ENCODE measurements at places on chromosomes 16 and 17.

DNA sequence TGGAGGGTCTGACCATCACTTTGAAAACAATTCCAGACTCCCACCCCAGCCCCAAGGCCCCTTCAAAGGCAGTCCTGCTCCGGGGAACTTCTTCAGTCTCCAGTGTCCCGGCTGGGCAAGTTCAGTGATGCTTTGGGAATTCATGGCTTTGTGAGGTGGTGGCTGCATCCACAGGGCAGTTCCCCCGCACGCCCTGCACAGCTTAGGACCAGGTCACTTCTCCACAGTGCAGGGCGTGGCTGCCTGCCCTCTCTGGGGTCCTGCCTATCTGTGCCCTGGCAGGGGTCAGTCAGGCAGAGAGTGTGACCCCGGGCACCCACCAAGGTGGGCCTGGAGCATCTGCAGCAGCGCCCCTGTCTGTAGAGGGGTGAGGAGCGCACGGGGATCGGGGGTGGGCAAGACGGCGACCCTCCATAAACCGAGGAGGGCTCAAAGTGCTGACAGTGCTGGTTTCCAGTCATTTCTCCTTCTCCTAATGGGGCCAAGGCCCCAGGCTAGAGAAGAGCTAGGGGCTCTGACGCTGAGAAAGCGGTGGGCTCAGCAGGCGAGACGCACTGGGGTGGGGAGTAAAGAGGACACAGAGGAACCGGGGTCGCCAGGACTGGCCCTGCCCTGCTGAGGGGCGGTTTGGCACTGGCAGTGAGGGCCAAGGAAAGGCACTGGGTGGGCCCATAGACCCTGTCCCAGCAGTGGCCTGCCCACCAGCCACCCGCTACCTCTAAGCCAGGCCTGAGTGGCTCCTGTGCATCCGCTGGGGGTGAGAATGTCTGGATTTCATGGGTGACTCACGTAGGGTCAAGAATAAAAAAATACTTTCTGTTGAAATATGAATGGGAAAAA, 4.2 kb upstream of the ARHGAP27 start:
- no peak for DNase-seq

DNA sequence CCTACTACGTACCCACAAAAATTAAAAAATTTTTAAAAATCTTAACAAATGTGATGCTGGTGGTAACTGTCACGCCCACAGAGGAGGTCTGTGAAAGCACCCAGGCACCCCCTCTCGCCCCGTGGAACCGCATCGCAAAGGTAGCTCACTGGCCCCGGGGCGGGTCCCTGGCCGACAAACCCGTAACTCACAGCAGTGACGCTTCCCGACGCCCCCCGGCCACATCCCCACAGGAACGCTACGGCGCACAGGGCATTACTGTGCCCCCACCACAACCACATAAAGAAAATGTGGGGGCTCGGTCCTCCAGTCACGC, 366 bp downstream of the ANKS3 start:
- DNase-seq = no peak

DNA sequence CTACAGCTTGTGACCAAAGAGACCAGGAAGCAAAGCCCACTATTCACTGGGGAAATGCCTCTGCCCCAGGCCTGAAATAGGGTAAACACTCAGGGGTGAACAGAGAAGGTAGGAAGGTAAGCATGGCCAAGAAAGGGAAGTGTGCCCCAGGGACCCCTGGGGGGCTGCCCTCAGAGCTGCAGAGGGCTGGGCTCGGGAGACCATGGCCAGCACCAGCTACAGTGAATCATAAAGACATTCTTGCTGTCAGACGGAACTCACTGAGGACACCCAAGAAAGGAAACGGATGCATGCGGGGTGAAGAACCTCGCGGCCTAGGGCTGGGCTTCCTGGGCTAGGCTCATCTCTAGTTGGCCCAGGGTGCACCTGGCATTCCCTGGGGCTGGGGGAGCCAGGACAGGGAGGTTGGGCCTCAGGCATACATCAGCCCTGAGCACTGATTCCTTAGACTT, 9.6 kb downstream of the HIC1 start:
- no peak for DNase-seq

DNA sequence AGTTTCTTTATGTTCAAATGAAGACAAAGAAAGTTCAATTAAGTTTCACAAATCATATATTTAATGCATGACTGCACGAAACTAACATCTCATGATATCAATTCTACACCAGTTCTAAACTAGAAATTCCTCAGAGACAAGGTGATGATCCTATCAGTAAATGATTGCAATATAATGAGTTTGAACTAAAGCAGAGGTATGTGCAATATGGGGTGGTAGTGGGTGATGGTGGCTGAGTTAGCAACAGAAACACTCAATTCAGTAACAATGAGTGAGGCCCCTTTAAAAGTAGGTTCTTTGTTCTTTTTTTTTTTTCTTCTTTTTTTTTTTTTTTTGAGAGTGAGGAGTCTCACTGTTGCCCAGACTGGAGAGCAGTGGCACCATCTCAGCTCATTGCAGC, 1551.7 kb upstream of the GOT2 start:
- no peak for DNase-seq

- DNase-seq = no peak
These were observed 62.1 kb downstream of the LMF1 start for GRCh38 chr16:908526-909155.

DNA sequence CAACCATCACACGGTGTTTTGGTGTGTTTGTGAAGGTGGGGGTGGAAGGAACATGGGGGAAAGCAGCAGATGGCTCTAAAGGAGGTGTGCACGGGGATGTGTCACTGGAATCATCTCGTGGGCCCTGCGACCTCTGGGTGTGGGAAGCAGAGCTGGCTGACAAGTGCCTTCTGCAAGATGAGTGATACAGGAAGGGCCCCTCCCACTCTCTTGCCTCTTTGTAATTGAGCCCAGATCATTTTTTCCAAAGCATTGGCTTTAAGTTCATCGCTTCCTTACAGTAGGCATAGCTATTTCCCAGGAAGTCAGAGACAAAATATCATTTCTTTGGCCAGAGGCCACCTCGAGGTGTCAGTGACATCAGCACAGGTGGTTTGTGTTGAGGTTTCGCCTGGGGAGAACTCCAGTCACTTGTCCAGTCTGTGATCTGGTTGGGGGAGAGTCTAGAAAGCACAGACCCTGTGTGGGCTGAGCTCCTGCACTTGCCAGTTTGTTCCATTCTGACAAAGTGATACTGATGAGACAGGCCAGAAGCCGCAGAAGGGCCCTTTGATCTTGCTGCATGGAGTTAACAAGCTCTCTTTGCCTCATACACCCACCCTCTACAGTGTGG, 20.6 kb upstream of the SNTB2 start:
- DNase-seq = no peak

DNA sequence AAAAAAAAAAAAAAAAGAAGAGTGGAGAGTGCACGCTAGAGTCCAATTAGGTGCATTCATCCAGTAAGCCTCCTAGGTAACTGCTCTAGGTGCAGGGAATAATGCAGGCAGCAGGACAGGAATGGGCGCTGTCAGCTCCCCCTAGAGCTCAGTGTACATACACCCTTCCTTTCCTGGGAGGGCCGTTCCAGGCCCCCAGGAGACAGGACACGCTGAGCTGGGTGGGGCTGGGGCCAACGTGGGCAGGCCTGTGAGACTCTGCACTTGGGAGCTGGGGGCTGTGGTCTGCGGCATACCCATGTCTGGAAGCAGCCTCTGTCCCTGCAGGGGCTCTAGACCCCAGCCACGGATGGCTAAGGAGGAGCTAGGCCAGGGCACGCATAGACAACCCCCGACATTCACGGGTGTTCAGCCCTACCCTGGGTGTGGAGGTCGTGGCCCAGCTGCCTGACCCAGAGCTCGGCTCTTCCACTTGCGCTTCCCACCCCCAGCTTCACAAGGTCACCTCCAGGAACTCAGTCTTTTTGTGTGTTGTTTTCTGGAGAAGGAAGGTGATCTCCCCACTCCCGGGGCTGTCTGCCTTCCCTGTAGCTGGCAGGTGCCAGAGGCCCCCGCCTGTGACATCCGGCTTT, 1.0 kb upstream of the ANTKMT start:
- DNase-seq = no peak

GRCh38 chr16:85975451-85975981, 76.6 kb downstream of the IRF8 start:
- DNase-seq = no peak
